ENCODE measurements at places on chromosomes 11 and 22.

DNA sequence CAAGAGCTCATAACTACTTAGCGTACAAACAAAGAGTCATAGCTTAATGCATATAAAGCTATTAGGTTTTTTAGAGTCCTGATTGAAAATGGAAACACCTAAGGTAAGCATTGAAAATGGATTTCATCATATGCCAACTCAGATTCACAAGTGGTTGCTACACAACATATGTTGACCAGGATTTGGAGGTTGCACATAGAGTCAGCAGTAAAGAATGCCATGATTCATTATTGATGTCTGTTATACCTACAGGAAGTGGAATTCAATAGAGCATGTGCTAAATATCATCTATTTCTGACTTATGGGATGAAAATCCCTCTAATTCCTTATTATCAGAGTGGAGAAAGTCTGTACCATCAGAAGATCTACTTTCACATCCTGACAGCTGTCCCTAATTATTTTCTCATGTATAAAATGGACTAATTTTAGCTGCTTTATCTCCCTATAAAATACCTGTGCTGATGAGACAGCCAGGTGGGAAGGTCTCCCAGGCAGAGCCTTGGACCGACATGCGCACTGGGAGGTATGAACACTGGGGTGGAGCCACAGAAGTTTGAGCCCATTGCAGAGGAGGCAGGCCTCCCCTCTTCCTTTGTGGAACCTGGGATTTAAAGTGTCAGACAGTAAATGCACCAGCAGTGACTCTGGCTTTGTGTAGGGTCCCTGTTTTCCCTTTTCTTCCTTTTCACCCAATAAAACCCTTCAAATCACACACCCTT is 204.2 kb downstream of the AASDHPPT start:
- peak; percentile 41 for DNase-seq

GRCh38 chr22:44659140-44659539 is 42.9 kb upstream of the PRR5 start:
- DNase-seq: no peak

DNA sequence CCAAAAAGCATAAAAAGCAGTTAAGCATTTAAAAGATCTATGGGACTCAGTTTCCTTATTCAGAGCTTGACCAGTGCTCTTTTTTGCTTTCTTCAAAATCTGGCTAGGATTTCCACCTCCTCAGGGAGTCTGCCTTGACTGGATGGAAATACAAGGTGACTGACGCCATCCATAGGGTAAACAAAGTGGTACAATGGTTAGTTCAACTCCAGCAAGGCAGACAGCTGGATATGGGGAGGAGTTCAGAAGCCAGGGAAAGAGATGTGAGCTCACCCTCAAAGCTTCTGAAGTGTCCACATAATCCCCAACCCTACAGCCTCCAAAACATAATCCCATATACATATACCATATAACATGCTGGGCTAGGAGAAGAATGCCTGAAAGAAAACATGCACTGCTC is 52.0 kb downstream of the KIRREL3 start:
- peak; percentile 5 for DNase-seq

- no peak for DNase-seq
Observed at GRCh38 chr11:77779935-77780334, 40.6 kb downstream of the RSF1 start.

- no peak for DNase-seq
Observed at GRCh38 chr11:110773442-110773841, 61.2 kb upstream of the ARHGAP20 start.

DNA sequence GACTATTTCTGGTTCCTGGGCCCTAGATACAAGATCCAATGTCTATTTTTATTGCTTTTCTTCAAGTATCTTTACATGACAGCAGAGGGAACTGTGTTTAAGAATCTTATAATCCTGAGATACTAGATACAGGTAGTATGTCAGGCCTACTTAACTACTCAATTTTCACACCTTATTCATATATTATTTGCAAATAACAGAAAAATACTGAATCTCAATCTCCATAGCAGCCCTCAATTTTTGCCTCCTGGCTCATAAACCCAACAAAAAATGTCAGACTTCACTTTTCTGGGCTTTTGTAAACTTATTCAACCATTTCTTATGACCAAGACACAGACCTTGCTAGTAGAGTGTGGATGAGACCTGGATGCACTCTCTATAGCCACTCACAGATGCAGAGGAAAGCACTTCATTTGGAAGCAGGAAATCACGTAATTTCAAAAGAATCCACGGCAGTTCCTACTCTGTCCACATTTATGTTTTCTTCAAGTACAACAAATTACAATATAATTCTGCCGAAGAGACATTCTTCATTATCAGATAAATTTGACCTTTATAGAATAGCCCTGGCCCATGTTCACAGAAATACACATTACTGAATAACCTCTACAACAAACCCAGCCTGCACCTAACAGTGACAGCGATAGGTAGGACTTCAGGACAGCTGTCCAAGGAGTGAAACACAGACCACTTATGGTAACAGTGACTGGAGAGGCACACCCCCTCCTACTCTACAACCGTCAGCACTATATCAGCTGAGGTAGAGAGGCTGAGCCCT is 62.0 kb upstream of the YPEL1 start:
- DNase-seq: peak; percentile 22

DNA sequence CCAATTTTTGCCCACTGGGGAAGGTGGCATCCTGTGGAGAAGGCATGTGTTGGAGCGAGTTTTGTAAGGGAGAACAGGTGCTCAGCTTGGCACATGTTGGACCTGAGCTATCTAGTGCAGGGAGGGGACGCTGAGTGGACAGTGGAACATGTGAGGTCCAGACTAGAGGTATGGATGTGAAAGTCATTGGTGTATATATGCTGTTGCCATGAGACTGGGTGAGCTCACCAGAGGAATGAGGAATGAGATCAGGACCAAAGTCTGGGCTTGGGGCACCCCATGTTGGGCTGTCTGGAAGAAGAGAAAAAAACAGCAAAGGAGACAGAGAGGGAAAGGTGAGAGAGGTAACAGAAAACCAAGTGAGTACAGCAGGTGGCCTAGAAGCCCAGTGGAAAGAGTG is 12.3 kb upstream of the SYT7 start:
- DNase-seq: no peak

DNA sequence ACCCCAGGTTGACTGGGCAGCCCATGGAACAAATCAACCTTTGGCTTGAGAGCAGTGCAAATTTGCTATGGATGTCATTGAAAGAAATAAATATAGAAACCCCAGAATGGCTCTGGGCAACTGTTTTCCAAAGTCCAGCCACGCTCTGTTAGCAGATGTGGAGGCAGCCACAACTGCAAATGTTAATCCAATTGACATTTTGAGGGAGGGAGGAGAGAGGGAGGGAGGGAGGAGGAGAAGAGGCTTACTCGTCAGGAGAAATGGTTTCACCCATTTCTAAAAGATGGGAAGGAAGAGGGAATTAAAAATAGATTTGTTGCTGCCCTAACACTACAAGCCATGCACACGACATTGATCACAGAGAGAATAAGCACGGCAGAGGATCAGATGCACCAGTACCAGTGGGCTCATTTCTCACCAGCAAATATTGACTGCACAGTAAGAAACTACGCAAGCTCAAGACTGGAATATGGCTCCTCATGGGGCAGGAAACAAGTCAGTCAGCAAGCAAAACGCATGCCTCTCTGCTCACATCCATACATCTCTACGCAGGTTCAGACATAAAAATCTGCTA is 229.1 kb downstream of the LARGE1 start:
- DNase-seq: no peak

DNA sequence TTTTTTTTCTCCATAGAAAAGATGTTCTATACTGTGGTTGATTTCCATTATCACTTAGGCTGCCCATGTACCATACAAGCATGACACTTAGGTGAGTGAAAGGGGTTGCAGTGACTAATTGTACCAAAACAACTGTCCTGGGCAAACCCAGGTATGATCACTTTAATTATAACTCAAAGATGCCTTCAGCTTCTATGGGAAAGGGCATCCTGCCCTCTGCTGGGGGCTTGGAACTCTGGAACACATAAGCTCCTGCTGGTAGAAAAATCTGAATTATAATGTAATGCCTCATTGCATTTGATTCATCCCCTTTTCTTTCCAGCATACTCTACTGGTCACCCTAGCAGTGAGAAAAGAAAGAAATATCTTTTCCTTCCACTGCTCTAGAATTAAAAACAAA is 206.3 kb downstream of the DDX10 start:
- DNase-seq: no peak
